ENCODE measurements at places on chromosomes 4 and X. TPM values are rescaled to one million over a fixed set of nuclear protein-coding genes. Genes with fewer than 3 reads are reported as not detected.

The PRDM5 gene
- 0.23 TPM for total RNA-seq

The AKAP4 gene
- not detected for total RNA-seq

The UGT2B15 gene
- total RNA-seq: not detected

The STBD1 gene
- total RNA-seq: 5.5 TPM

The HPGDS gene
- total RNA-seq: 1.3 TPM

DNA sequence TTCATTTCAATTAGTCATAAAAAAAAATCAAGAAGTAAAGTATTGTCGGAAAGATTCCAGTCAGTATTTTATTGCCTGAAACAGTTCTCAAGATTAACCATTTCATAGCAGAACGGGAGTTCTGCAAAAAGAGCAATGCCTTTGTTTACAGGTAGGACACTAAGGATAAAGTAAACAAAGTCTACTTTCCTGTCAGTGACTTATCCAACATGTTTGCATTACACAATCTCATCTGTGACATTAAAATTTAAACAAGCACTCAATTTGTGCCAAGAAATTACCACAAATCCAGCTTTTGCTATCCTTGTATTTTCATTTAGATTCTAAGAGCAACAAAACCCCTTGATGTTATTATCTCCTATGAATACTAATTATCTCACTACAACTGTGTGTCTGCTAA is 306.5 kb upstream of the LDB2 start:
- H3K27ac ChIP-seq: no peak overlapping the region
- H3K27me3 ChIP-seq: peaks cover 8% of the 10 kb centered on the region
- no peak for DNase-seq
- H3K4me3 ChIP-seq: no peak overlapping the region
- no peaks in the 10 kb centered on the region for H3K36me3 ChIP-seq
- H3K4me1 ChIP-seq: no peaks in the 10 kb centered on the region

The MAGEB1 gene
- total RNA-seq: not detected

Data from activated CD4-positive, alpha-beta memory T cell treated with anti-CD3 and anti-CD28 coated beads, Interleukin-2, amount 10 ng/mL, durations not matched to agents 7 days and 5 days (primary cell).